ENCODE measurements at places on chromosomes 13 and 19.

DNA sequence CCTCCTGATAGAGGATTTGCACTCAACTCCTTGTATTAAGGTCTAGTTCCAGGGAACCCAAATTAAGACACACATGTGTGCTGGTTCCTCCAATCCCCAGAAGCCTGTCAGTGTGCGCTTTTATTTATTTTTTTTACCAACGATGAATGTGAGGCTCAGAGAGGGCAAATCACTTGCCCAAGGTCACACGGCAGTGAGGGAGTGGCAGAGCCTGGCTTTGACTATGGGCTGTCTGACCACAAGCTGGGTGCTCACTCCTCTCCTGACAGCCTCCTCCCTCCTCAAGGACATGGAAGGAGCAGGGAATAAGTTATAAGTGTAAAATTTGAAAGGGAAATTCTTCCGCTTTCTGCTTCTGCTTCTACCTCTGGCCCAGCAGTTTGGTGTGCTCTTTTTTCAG lies 48.9 kb downstream of the CYP4F22 start:
- no peak for DNase-seq

DNA sequence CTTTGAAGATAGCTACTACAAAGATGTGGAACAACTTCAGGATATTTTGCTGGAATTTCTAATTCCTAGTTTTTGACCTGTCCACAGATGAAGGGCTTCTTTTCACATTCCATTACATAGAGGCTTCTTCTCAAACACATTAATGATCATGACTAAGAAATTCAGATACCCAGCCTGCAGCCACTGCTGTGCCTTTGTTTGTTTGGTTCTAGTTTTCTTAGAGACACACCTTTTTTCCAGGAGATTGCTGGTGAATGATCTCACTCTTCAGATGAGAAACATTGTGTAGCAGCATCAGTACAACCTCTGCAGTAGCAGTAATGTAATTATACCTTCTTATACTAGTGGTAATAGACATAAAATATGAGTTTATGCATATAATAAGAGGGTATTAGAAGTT lies 5.0 kb downstream of the TDRD3 start:
- DNase-seq, result no peak

- no peak for DNase-seq
These were observed 41.7 kb downstream of the GGACT start for GRCh38 chr13:100546713-100547405.

- DNase-seq, result no peak
These were observed 78.2 kb downstream of the GGACT start for GRCh38 chr13:100510208-100510957.

- peak; percentile 35 for DNase-seq
These were observed 118.6 kb downstream of the URI1 start for GRCh38 chr19:30060531-30061222.

GRCh38 chr13:73055813-73056564 lies 2.8 kb upstream of the KLF5 start:
- DNase-seq, result no peak

GRCh38 chr13:89541091-89542030 lies 1806.1 kb upstream of the MIR17HG start:
- peak; percentile 6 for DNase-seq

DNA sequence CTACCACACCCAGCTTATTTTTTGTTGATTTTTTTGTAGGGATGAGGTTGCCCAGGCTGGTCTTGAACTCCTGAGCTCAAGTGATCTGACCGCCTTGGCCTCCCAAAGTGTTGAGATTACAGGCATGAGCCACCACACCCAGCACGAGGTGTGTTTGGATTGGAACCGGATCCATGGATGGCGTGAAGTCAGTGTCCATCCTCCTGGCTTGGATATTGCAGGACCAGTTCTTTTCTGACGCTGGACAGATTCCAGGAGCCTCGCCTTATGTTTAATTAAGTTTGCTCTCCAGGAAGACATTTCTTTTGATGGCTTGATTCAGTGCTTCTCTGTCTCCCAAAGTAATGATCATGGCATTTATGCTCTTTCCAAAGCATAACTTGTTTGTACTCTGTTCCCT lies 14.4 kb upstream of the RFXAP start:
- no peak for DNase-seq

- no peak for DNase-seq
These were observed 13.2 kb upstream of the URI1 start for GRCh38 chr19:29928831-29929230.

DNA sequence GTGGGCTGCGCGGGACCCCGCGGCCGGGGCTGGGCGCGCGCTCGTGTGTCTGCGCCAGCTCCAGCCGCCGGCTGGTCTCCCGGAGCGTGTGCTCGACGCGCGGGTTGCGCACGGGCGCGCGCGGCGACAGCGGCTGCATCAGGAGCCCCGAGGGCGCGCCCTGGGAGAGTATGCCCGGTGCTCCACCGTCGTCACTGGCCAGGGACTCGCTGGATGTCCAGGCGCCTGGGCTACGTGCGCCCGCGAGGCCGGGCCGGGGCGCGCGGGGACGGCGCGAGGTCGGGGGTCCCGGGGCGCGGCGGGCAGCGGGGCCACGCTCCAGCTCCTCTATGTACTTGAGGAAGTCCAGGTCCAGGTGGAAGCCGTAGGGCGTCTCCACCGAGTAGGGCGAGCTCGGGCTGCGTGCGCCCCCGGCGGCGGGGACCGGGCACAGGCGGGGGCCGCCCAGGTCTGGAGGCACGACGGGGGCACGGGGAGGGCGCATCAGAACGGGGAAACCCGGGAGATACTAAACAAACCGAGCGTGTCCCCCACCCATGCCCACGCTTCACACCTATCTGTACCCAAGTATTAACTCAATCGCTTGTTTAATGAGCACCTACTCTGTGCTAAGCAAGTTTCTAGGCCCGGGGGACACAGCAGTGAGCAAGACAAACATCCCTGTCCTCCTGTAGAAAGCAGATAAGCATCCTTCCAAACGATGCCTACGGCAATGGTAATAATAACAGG lies 7.6 kb downstream of the KANK3 start:
- DNase-seq, result peak; percentile 58

GRCh38 chr13:90201202-90201601 lies 1146.3 kb upstream of the MIR17HG start:
- no peak for DNase-seq

DNA sequence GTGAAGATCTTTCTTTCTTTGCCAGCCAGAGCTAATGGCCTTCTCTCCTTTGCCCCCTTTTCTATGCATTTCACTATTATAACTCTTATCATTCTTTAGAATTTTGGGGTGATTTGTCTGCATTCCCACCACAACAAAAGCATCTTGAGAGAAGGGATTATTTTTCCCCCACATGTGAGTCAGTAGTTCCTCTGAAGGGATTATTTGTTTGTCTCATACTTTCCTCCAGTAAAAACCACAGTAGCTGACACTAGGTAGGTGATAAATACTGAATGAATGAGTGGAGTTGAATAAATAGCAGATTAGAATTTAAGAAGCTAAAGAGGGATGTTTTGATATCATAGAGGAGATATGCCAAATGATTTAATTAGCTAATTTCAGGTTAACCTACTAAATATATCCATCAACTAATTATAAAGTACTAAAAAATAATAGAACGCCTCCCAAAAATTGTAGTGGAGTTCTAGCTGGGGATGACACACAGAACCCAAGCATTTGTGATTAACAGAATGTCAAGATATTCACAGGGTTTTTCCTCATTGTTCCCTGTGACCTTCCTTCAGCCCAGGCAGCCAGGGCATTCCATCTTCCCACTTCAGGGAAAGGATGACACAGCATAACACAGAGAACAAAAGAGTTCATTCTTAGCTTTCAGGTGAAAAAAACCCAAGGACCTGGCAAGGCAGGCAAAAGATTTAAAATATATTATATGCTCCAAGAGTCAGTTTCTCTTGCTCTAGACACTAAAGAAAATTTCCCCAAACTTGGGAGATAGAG lies 3.5 kb upstream of the TBC1D4 start:
- DNase-seq, result no peak

DNA sequence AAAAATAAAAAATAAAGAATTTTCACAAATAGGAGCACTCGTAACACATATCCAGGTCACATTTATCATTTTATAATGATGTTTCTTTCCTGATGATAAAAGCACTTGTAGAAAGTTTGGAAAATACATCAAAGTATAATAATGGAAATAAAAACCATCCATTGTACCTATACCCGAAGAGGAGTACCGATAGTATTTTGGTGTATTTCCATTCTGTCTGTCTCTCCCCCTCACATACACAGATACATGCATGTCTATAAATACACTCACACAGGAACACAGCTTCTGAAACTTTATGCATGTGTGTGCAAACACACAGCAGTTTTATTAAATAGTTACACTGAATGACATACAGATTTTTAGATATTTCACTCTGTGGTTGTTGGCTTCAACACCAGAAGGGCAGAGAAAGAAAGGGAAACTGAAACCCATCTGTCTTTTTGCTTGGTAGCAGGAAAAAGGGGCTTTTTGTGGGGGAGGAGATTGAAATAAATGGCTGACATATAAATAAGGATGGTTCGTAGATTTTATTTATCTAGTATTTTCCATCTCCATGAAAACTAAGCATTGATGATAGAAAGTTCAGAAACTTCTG lies 114.8 kb downstream of the LRCH1 start:
- no peak for DNase-seq

DNA sequence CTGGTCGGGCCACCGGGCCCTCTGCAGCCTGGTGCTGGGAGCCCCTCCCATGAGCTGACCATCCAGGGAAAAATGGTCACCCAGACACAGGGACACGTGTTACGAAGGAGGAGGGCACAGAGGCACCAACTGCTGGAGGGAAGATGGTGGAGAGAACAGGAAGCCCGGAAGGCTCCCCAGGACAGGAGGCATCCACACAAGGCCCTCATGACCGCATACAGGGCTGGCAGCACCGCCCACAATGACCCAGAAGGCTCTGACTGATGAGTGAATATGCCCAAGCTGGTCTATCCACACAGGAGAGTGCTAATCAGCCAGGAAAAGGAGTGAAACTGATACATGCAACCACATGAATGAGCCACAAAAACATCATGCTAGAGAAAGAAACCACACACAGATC lies 14.0 kb upstream of the TMEM86B start:
- no peak for DNase-seq

GRCh38 chr13:102035969-102036368 lies 365.9 kb downstream of the FGF14 start:
- DNase-seq, result no peak

DNA sequence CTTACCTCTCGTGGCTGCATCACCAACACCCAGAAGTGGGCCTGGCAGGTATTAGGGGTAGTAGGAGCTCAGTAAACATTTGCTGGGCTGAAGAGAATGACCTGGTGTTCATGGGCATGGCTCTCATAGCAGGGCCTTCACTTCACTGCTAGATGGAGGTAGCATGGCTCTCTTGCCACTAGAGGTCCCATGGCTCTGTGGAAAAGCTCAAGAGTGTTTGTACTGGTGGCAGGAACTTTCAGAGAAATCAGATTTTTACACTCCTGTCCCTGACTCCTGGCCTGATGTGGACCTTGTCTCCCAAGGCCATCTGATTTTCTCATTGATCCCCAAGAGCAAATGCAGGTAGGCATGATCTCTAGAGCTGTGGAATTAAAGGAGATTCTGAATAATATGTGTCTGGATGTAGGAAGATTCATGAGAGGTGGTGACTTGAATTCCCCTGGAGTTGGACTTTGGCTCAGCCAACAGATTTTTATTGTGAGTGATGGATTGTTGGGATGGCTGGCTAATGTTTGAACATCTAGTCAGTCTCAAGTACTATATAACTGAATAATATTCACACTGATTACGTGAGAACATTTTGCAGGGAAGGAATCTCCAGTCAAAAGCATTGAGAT lies 5.7 kb downstream of the ZNF574 start:
- DNase-seq, result peak; percentile 56

DNA sequence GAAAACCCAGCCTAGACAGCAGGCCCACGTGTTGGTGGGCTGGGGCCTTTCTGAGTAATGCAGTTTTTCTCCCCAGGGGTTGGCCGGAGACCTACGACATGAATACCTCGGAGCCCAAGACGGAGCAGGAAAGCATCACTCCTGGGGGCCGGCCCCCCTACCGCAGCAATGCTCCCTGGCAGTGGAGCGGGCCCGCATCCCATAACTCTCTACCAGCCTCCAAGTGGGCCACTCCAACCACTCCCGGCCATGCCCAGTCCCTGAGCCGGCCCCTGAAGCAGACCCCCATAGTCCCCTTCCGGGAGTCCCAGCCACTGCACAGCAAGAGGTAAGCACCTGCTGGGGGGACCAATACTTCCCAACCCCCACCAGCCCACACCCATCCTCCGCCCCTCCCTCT lies 82.9 kb downstream of the DPF1 start:
- no peak for DNase-seq

DNA sequence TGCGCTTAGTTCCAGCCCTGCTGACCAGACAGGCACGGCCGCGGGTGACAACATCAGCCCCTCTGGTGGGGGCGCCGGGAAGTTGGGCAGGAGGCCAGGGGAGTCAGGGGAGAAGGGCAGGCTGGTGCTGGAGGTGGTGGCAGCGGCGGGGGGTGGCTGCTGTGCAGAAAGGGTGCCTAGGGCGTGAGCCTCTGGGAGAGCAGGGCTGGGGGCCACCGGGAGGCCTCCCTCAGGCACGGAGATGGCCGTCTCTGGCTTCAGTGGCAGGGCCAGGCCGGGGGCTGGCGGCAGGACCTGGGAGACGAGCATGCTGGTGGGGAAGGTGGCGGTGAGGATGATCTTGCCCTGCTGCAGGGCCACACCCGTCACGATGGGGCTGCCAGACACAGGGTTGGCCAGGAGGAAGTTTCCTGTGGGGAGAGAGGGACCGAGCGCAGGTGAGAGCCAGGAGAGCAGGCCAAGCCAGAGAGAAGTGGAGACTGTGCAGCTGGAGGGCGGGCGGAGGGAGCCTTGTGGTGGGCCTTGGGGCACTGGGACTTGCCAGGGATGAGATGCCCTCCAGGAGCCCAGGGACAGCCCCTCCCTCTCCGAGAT lies 3.3 kb downstream of the SIX5 start:
- no peak for DNase-seq

DNA sequence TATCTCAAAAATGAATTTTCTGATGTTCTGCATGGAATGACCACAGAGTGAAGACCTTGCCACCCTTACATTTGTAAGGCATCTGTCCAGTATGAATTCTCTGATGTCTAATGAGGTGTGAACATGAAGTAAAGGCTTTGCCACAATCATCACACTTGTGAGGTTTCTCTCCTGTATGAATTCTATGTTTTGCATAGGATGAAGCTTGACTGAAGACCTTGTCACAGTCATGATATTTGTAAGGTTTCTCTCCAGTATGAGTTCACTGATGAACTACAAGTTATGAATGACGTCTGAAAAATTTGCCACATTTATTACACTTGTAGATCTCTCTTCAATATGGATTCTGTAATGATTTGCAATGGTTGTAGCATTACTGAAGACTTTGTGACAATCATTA lies 13.3 kb downstream of the ZNF816 start:
- DNase-seq, result no peak

DNA sequence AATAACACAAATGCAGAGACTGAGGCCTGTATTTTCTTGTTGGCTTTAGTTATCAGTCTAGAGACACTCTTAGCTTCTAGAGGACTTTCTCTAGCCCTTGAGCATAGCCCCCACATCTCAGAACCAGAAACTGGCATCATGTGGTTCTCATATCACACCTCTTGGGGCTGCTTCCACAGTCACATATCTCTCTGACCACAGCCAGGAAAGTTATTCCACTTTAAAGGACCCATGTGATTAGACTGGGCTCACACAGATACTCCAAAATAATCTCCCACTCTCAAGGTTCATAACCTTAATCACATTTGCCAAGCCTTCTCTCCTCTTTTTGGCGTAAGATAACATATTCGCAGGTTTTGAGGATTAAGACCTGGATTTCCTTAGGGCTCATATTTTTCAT lies 846.9 kb upstream of the MIR17HG start:
- DNase-seq, result no peak

Data from D341Med (cell line).